ENCODE measurements at places on chromosomes 13 and 19. TPM values are rescaled to one million over a fixed set of nuclear protein-coding genes. Genes with fewer than 3 reads are reported as not detected.

Gene PTH2
- not detected for total RNA-seq

Gene C19orf47
- total RNA-seq: 33.9 TPM

Gene PRTN3
- total RNA-seq: not detected

Gene ETV2
- total RNA-seq: 1.2 TPM

Gene IGFL3
- total RNA-seq: not detected

Gene A1BG
- total RNA-seq: 11.8 TPM

Gene KLK2
- total RNA-seq: not detected

Gene DOCK9
- total RNA-seq: 31.3 TPM

Gene SLC6A16
- 1.3 TPM for total RNA-seq

Gene ZNF285
- 2.3 TPM for total RNA-seq

Gene PROZ
- total RNA-seq: not detected

Gene NALCN
- total RNA-seq: 4.4 TPM

Gene NKPD1
- total RNA-seq: 0.13 TPM

Gene GRK1
- total RNA-seq: not detected

Gene EBI3
- 4.8 TPM for total RNA-seq

Gene RTBDN
- total RNA-seq: 0.36 TPM

Gene CYP4F22
- total RNA-seq: 0.21 TPM

Gene RXFP2
- total RNA-seq: not detected

Gene TMC4
- 1.6 TPM for total RNA-seq

Gene KLK12
- total RNA-seq: not detected

Gene MISP
- 105 TPM for total RNA-seq

Gene TUBA3C
- not detected for total RNA-seq

Gene HSD17B14
- 14.8 TPM for total RNA-seq

Gene NCCRP1
- total RNA-seq: 1.2 TPM

Gene BEST2
- 0.62 TPM for total RNA-seq

Gene RNF17
- not detected for total RNA-seq

Gene CEACAM6
- total RNA-seq: 23.4 TPM

Gene GRIK5
- total RNA-seq: 1.0 TPM

Gene PTGIR
- total RNA-seq: not detected

Gene ZNF724
- 0.26 TPM for total RNA-seq

Gene RELB
- total RNA-seq: 39.4 TPM

Gene AP1M2
- 37.1 TPM for total RNA-seq

Gene LENG9
- total RNA-seq: 8.6 TPM

Gene CGB3
- total RNA-seq: not detected

Gene CD79A
- total RNA-seq: 0.66 TPM

Gene ELSPBP1
- total RNA-seq: not detected

Gene SLITRK6
- 0.63 TPM for total RNA-seq

Gene ZNF555
- total RNA-seq: 2.0 TPM

Gene PLA2G4C
- total RNA-seq: 11.0 TPM

Gene NDUFS7
- 74.3 TPM for total RNA-seq

Gene FBN3
- not detected for total RNA-seq

Gene ZNF506
- total RNA-seq: not detected

Gene VASP
- total RNA-seq: 180 TPM

Gene ZNF675
- 5.5 TPM for total RNA-seq

Gene CEP89
- 40.5 TPM for total RNA-seq

Gene F2RL3
- total RNA-seq: not detected

Gene ZNF583
- 2.5 TPM for total RNA-seq

Gene WDR87
- not detected for total RNA-seq

Gene ATP4A
- not detected for total RNA-seq

Gene PCDH17
- total RNA-seq: not detected

Gene SULT2A1
- not detected for total RNA-seq

Gene ZNF284
- 0.50 TPM for total RNA-seq

Gene PSG7
- total RNA-seq: not detected

Measured in A549 treated with ZK216348 at 1 μM for 4 hours (cell line).